Activated T-cell treated with anti-CD3 and anti-CD28 coated beads, Interleukin-2, amount 50 U/mL, for 4 hours (primary cell): ENCODE measurements at places on chromosomes 16 and 17.

DNA sequence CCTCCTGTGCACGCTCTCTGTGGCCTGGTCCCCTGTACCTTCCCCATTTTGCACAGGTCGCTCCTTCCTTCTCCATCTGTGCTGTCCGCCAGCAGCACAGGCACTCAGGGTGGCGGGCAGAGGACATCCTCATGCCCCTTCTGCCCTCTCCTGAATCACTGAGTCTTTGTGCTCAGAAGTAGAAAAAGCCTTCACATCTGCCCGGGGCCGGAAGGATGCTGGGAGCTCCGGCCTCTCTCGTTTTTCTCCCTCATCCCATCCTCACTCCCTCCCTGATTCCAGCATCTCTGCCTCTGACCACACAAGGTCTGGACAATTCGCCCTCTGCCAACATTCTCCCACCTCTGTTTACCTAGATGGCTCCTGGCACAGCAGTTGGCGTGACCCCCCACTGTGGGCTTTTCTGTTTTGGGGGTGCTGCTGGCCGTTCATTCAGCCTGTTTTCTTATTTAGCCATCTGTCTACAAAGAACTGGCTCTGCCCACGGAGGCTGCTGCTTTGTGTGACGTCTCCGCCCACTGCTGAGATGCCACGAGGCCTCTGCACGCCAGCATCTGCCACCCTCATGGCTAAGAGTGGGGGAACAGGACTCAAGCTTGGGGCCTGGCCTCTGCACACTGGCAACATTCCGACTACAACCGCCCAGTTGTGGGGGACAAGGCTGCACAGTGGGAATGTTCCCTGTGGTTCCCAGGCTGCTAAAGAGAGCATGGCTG is 36.7 kb downstream of the SEC14L5 start:
- no peak for DNase-seq

DNA sequence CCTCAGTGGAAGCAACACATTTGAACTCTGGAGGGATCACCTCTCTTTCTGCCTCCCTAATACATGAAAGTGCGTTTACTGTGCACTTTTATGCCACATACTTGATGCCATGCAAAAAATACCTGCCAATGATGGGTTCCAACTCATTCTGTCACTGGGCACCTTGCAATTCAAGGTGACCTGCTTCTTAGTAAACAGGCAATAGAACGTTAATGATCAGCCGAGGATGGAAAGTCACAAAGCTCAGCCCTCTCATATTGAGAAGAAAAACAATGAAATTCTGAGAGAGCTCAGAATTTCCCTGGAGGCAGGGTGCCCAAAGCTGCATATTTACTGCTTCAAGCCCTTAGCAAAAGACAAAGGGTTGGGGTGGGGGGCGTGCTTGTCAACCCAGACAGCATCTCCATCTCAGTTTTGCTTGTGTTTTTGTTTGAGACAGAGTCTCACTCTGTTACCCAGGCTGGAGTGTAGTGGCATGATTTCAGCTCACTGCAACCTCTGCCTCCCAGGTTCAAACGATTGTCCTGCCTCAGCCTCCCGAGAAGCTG is 23.2 kb downstream of the LITAF start:
- DNase-seq, result no peak

- DNase-seq, result no peak
Observed at GRCh38 chr17:33106525-33107165, 115.0 kb downstream of the SPACA3 start.

GRCh38 chr16:51141106-51141505 is 10.0 kb downstream of the SALL1 start:
- no peak for DNase-seq

GRCh38 chr17:13749891-13750235 is 148.1 kb upstream of the HS3ST3A1 start:
- no peak for DNase-seq

DNA sequence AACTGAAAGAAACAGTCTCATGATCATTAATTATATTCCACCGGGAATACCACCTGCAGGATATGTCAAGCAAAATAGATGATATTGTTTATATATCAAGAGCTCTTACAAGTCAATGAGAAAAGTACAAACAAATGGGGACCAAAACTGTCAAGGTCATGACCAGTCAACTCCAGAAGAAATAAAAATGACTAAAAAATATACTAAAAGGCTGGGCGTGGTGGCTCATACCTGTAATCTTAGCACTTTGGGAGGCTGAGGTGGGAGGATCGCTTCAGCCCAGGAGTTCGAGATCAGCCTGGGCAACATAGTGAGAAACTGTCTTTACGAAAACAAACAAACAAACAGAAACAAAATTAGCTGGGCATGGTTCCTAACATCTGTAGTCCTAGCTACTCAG is 49.8 kb upstream of the SCNN1B start:
- DNase-seq, result no peak

GRCh38 chr17:33786478-33786877 is 468.6 kb upstream of the CCL2 start:
- DNase-seq, result no peak
